ENCODE measurements at places on chromosomes 3 and 15.

GRCh38 chr3:140848666-140849065 is 93.0 kb upstream of the SLC25A36 start:
- no peak for DNase-seq

GRCh38 chr15:34206011-34206410 is 3.9 kb downstream of the KATNBL1 start:
- DNase-seq, result no peak

DNA sequence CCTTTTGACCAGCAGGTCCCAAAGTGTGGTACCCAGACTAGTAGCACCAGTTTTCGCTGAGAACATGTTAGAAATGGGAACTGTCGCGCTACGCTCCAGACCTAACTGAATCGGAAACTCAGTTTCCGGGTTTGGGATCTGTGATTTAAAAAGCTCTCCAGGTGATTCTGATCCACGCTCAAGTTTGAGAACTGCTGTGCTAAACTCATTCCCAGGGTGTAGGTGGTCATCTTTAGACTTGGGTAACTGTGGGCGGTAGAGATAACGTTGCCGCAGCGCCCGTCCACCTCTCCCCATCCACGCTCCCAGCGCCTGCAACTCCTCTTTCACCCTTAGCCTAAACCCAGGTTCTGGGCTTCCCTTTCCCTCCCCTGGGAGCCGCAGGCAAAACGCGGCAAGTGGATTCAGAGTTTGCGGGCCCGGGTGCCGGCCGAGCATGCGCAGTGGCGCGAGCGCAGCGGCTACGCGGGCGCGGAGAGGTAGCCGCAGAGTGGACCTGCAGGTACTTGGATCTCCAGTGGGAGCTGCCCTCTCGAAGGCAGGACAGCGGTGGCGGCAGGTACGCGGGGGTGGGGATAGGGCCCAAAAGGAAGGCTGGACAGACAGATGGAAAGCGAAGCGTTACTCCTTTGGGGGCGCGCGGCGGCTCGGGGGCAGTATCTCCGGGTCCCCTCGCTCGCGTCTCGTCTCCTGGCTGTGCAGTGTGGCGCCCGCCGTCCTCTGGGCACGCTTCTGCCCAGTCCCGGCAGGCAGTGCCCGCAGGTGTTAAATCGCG is at the start of gene PLS1:
TSS of gene PLS1 (plus strand) at position 443 of the 775 bp plus-strand sequence. CDS start 67,845 bp downstream, outside the sequence.
- peak; percentile 89 for DNase-seq

GRCh38 chr3:29618395-29619282 is 337.8 kb downstream of the RBMS3 start:
- DNase-seq, result no peak

DNA sequence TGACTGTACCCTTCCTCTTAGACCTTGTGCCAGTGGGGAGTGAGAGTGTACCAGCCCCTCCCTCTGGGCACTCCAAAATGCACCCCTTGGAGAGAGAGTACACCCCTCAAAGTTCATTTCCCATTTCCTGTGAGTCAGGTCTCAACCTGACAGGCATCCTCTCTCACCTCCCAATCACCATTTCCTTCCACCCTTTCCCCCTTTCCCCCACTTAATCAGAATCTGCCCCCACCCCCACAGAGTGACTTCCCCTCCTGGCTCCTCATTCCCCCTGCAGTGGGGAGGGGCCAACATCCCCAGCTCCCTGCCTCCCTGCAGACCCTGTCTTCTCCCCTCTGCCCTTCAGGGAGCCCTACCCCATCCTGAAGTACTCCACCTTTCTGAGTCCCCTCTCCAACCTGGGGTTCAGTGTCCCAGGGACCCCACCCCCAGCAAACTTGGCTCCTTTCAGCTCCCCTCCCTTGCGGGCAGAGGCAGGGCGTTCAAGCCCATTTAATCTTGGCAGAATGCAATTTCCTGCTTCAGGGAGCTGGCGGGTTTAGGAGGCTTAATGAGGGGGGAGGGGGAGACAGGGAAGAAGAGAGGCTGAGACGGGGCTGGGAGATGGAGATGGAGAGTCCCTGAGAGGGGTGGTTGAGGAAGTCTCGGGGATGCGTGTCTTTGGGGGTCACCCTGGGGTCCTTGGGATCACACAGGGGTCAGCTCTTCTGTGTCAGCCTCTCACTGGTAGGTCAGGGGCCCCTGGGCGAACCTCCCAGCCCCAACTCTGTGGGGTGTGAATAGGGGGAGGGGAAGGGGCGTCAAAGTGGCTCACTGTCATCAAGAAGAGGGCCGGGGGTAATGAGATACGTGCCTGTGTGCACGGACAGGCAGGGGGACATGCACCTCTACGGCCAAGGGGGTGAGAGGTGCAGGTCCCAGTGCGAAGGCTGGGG is 16.6 kb upstream of the SEMA3F start:
- DNase-seq, result no peak

- DNase-seq, result no peak
These were observed 63.8 kb downstream of the GJD2 start for GRCh38 chr15:34691034-34691433.

- DNase-seq, result no peak
These were observed 171.4 kb downstream of the GREM1 start for GRCh38 chr15:32889214-32889613.

DNA sequence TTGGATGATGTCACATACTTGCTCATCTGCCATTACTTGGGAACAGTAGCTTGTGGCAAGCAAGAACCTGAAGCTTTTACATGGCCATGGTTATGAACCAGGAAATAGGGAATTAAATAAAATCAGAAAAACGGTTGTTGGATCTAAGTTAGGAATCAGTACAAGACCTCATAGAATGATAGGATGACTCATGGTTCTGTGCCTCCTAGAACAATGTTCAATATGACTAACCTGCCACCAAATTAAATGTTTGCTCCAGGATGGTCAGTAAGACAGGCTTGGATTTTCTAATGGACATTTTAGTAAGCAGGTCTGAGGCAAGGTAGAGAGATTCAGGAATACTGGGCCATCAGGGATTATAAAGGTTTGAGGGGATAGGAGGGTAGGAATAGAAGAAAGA is 218.9 kb downstream of the PLOD2 start:
- DNase-seq, result no peak

GRCh38 chr3:142999881-143000280 is 1.5 kb upstream of the U2SURP start:
- DNase-seq, result no peak

GRCh38 chr3:121998030-121998580 is 23.9 kb downstream of the ILDR1 start:
- DNase-seq, result no peak

DNA sequence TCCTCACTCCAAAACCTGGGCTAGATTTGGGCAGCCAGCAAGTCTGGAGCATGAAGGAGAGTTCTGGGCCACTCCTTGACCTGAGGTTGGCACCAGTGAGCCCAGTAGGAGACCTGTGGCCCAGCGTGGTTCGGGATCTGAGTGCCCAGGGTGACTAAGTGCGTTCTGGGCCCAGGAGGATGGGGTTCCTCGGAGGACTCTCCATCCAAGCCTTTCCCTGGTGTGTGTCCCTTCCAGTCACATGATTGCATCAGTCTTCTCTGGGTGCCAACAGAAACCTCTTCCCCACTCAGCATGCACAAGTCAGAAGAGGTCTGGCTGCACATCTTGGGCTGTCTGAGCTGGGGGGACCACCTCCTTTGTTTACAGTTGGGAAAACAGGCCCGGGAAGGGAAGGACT is 14.9 kb downstream of the TMEM43 start:
- DNase-seq, result no peak
